ENCODE measurements at places on chromosomes 16 and 17.
A peak's percentile ranks its signal among the peaks of the same experiment; 100 is the strongest.

DNA sequence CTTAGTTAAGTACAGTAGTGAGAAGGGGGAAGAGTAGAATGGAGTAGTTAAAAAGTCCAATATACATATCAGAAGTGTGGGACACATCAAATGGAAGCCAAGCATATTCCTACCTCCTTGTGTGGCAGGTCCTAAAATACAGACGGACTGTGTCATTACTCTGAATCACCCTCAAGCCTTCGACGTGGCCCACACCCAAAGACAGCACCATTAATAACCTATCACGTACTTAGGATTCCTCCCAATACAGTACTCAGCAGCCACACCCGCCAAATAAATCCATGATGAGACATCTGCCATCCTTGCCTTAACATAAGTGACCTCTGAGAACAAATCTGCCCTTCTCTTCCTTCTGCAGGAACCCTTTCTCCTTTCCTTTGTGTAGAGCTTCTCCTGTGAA, 38.9 kb downstream of the UBE2G1 start:
- DNase-seq = no peak

- DNase-seq = no peak
These were observed 26.3 kb downstream of the FOXL1 start for GRCh38 chr16:86604436-86605193.

DNA sequence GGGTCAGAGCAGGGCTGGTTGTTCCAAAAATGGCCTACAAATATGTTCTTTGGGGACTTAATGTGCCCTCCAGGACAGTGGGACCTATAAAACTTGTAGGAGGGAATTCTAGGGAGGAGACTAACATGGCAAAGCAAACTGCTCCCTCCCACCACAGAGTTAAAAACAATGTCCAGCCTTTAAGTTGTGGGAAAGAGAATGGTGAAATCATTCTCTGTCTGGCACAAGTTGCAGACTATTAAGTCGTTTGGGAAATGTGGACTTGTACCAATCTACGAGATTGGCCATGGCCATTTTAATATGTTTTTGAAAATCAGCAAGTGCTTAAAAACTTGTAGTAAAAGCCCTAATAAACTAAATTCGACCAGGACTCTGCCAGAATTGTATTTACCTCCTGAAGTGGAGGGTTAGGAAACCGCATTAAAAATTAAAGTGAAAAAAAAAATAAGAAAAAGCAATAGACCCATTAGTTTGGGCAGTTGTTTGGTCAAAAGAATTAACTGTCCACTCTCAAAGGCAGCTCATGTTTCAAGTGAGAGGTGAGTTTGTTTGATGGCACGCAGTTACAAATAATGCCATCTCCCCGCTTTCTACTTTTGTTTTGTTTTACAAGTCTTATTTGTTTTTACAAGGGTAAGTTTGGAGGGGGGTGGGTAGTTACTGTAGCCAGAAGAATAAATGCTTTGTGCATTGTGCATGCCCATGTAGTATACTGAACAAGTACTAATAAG, 32.4 kb downstream of the ANKFN1 start:
- DNase-seq = no peak

GRCh38 chr17:5640726-5641125, 56.4 kb upstream of the NLRP1 start:
- no peak for DNase-seq

- DNase-seq = no peak
These were observed 2.2 kb upstream of the PIGS start for GRCh38 chr17:28573521-28573920.

DNA sequence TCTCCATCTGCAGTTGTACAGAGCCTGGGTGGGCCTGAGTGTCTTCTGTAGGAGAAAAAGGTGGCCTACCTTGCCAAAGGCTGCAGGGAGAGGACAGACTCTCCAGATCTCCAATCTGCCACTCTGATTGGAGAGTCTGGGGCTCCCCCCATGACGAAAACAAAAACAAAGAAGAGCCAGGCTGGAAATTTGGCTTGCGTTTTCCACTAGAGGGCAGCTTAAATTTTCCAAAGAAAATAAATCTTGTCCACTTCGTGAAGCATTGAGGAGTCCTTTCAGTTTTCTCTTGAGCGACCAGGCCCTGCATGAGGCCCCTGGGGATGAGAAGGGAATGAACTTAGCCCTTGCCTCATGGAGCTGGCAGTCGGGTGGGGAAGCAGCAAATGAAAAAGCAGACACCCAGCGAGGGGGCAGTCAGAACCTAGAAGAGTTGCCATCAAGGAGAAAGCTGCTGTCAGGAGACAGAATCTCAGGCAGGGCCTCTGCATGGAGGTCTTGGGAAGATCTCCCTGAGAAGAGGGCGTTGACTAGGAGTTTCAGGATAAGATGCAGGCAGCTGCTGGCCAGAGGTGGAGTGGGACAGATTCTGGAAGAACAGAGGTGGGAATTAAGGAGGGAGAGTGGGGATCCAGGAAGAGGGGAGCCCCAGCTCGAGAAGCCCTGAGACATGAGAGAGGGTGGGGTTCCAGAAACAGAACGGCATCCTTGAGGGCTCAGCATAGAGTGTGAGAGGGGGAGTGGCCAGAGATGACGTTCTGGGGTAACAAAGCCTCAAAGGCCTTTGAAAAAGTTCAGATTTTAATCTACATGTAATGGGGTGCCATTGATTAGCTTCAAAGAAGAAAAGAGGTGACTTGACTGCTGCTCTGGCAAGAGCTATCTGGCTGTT, 8.4 kb upstream of the SHCBP1 start:
- peak; percentile 51 for DNase-seq

GRCh38 chr17:72492494-72492893, 371.7 kb downstream of the SOX9 start:
- DNase-seq = no peak

DNA sequence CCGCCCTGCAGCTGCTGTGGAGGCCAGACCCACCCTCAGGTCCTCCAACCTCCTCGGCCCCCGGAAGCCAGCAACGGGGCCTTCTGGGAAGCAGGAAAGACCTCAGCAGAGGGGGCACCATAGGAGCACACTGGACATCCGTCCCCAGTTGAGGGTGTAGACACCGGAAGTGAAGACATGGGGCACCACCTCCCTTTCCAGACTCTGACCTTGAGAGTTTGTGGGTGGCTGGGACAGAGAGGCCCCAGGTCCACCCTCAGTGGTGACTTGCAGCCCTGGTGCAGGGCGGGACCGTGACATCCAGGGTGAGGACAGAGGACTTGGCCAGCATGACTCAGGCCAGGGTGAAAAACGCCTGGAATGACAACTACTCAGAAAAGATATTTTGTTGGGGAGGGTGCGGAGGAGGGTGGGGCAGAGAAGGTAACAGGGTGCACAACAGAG, 19.9 kb downstream of the CEP295NL start:
- DNase-seq = no peak

DNA sequence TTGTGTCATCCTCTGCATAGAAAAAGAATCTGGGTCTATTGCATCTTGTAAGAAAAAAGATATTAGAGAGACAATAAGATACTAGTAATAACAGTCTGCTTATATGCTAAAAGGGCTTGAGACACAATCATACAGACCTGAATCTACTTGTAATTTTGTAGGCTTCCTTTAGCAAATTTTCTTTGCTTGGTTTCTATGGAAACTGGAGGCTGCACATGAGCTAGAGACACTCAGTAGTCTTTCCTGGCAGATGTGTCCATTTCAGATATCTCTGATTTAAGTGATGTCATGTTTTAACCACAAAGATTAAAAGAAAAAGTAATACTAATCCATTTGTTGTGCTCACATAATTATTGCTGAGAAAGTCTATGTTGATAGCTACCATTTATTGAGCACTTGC, 123.9 kb upstream of the GNAO1 start:
- DNase-seq = no peak

DNA sequence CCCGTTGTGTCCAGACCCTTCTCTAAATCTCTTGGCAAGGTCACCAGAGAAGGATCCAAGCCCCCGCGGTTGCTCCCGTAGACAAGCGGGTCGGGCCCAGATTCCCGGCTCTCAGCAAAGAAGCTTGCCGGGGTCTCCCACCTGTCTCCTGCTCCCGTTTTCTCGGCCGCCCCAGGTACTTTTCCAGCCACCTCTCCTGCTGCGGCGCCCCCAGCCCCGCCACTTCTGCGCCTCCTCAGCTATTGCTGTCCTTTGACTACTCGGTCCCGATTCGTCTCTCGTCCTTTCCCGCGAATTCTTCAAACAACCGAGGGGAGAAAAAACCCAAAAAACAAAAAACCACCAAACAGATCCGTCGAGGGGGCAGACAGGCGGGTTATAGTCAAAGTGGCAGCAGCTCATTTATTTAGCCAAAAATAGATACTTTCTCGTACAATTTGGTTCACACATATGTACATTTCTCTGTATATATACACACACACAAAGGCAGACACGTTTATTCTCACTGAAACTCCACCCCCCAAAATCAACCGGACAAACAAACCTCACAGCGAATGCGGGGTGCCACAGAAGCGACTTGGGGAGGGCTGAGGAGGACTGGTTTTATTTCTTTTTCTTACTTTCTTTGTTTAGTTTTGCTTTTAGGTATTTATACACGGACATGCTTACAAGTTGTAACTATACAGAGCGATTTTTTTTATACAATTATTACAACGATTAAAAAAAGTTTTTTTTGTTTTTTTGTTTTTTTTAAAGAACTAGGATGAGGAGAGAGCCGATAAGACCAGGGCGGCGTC, 3.5 kb downstream of the IRX3 start:
- no peak for DNase-seq

- DNase-seq = no peak
These were observed 11.3 kb downstream of the WDR45B start for GRCh38 chr17:82636626-82637598.

DNA sequence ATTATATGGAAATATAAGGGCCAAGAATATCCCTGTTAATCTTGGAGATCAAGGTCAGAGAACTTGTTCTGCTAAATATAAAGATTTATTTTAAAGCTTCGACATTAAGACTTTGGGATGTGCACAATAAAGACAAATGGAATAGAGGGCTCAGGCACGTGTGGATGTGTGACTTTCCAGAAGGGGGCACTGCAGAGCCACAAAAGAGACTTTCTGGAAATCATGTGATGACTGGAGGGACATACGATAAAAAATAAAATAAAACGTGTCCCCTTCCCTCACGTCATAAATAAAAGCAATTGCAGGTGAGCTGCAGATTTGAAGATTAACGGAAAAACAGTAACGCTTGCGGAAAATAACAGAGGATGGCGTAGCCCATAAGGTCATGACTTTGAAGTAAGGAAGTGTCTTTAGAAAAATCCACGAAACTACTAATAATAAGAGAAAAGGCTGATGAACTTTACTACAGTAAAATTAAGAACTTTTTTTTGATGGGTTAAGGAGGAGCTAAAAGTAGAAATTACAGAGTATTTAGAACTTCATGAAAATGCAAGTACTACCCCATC, 9.4 kb upstream of the ENGASE start:
- peak; percentile 20 for DNase-seq

- DNase-seq = peak; percentile 23
These were observed 654 bp downstream of the TNFAIP1 start for GRCh38 chr17:28335959-28336871.

DNA sequence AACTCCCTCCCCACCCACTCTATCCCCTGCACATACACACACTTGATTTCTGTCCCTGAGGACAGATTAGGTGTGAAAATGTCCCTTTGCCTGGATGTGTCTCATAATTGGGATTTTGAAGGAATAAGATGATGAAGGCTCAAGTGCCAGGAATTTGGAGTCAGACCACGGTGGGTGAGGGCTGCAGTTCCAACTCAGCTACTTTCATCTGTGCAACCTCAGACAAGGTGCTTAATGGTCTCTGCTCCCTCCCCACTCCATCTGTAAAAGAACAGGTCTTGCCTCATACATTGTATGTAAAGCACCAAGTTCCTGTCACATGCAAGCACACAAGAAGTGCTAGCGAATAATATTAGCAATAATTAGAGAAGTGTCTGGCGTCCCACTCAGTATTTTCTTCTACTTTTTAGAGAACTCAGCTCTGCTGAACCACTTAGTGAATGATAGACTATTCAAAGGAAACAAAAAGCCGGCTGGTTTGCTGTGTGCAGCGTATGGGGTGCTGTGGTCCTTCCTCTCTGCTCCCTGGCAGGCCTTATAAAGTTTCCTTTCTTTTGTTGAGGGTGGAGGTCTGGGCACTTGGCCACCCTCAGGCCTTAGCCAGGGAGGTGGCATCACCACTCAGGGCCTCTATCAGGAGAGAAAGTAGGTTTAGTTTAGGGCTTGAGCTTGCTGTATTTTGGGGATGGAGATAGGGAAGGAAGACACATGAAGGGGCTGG, 6.4 kb downstream of the TBX4 start:
- no peak for DNase-seq

GRCh38 chr17:20927308-20927977, 115.4 kb downstream of the USP22 start:
- DNase-seq = no peak

DNA sequence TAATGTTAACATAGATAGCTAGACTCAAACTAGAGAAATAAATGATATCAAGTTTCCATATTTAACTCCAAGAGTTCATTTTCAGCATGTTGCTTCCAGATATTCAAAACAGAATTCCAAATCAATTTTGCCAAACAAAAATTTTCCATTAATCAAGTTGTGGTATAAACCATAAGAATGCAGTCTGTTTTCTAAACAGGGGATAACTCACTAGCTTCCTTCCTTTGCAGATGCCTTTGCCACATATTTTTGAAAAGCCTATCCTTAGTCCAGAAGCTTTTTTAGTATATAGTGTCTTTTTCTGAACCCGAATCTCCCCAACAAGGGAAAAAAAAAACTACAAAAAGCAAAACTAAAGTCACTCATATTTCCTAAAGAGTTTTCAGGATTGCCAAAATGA, 61.5 kb downstream of the HELZ start:
- no peak for DNase-seq

DNA sequence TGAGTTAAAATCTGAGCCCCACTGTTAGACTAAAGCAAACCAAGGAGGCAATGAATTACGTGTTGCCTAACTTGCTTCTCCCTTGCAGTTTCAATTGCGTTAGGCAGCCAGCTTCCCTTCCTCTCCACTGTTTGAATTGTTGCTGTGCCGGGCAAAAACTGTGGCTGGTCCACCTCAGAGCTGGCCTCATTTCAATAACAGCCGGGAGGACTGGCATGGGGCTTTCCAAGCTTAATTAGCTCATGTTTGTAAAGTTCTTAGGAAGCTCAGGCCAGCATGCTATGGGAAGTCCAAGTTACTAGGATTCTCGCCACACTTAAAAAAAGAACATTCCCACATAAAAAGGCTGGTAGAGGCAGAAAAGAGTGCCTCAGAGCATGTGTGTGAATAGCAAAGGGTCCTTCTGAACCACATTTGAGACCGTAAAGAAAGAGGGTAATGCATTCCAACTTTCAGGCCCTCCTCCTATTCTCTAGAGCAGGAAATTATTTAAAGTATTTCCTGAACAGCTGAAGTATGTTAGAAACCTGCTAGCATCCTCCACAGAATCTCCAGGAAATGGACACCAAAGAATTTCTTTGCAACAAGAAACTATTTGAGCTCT, 79.0 kb upstream of the SMURF2 start:
- peak; percentile 32 for DNase-seq

- DNase-seq = no peak
These were observed 81.2 kb downstream of the ZNF18 start for GRCh38 chr17:11916091-11916490.
